ENCODE measurements at places on chromosomes 2 and 18.

DNA sequence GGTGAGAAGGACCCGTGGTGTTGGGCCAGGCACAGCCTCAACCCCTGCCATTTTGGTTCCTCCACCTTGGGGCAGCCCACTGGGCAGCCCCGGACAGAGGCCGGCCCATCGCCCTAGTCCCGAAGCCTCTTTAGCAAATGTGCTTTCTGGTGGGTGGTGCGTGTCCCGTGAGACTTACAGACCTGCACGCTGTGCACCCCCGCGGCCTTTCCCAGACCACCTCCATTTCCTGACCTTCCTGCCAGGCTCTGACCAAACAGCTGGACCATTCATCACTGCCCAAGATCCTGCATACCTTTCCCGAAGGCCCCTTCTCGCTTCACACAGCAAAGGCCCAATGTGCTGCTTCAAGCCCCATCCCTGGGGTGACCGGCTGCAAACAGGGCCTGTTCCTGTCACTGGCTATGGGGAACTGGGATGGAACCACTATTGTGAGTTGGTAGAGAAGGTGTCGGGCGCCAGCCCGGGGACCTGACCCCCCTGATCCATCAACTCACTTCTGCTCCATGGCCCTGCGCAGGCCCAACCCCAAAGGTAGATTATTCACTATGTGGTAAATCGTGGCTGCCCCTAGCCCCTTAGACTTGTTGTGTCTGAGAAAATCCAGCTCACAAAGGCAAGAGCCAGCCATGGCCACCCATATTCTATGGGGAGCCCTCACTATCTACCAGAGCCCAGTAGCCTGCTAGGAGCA is 341.0 kb downstream of the EIPR1 start:
- no peak for DNase-seq

DNA sequence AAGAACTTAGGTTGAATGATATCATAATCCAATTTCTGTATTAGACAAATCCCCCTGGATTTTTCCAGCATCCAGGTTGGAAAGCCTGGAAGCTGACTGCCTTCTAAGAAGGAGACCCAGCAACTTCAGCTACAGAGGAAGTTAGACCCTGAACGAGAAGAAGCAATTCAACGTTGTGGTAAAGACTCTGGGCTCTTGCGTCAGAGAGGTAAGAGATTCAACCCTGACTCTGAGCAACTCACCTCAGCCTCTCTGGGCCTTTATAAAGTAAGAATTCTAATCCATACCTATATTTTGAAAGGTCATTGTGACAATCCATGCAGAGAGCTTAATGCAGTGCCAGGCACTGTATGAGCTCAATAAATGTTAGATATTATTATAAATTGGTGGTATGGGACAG is 9.7 kb downstream of the E2F6 start:
- no peak for DNase-seq

- no peak for DNase-seq
Observed at GRCh38 chr2:226622484-226622883, 177.1 kb downstream of the IRS1 start.

DNA sequence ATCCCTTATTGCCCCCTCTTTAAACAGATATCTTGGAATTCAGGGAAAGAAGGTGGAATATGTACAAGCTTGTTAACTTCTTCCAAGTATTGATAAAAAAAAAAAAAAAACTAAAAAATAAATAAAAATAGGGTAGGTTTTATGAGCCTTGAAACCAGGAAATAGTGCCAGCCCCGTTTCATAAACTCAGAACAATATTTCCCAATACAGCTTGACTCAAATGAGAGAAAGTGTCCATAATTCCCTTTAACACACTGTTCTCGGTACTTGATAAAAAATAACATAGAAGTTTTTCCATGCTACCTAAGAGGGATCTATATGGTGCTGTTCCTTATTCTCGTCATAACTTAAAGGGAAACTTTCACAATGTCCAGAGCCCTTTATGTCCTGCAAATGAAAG is 17.9 kb upstream of the C2orf80 start:
- DNase-seq, result no peak

- DNase-seq, result no peak
Observed at GRCh38 chr2:150482667-150483400, 4.6 kb downstream of the RND3 start.

DNA sequence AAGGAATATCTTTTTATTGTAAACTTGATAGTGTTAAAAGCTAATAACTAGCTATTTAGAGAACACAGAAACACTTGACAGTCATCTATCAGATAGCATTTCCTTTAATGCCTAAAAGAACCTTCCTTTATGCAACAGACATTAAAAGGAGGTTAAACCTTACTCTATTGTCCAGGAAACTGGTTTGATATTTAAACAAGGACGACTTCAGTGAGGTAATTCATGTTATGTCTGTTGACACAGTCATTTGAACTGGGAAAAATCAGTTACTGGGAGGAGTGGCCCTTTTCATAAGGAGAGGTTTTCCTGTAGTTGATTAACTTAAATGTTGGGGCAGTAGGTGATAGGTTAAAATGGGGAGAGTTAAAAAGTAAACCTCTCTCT is 6.7 kb downstream of the TGIF1 start:
- DNase-seq, result no peak

DNA sequence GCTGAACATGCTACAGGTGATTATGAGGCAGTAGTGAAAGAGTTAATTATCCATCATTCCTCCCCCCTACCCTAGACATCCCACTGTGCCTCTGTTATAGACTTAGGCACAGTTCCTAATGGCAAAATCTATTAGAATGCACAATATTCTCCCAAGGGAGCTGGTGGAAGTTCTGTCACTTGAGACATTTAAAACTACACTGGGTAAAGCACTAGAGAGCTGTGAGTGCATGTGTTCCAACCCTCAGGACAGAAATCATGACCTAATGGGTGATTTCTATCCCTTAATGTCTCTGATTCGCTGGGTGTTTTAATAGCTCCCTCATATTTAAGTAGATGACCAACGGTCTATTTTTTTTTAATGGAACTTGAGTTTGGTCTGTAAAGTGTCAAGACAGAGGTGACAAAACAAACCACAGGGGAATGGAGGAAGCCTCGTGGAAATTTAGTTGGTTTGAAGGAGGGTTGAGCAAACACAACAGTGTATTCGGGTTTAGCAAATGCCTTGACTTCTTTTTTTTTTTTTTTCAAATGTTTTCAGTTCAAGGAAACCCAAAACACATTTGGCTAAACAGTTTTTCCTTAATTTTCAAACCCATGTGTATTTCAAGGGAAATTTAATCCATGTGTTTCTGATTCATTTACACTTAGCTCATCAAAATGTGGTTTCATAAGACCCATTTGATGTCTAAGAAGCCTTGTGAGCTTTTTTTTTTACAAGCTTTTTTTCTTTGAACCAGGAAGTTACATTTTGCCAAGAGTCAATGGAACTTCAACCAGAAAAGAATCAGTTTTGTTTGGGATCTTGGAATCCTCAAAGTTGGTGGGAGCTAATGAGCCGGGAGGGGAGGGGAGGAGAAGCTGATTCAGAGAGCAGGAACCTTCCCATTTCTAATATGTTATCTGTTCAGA is 665.1 kb upstream of the ZEB2 start:
- DNase-seq, result no peak

Measured in urinary bladder (tissue), 4 donors.